Fibroblast of pulmonary artery (primary cell): ENCODE measurements at places on chromosomes 3 and 15.

DNA sequence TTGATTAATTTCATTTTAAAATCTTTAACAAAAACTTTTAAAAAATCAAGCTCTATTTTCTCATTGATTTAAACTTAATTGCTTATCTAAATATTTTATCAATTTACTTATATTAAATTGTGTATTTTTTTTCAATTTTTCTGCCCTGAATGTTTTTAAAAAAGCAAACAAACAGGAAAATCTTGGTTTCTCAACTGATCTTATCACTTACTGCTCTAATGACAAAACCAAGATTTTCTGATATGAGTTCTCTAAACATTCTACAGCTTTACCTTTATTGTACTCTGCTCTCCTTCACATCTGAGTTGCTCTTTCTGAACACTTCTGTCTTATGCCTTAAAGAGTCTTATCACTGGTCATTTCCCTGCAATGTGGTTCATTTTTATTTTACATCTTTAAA, 587.8 kb upstream of the BCHE start:
- no peak for DNase-seq

DNA sequence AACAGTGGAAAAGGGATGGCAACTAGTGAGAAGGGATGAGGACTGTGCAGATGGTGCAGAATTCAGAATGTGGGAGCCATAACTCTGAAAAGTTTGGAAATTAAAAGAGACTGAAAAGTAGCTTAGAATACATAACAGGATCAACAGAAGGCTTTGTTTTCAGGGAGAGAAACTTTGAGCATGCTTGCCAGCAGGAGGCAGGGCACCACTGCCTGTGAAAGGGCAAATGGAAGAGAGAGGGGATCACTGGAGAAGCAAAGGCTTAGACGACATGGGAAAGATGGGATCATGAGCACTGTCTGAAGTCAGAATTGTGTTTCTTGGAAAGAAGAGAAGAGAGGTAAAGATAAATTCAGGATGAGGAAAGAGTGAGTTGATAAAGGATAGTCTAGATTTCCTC, 99.6 kb downstream of the ABI3BP start:
- DNase-seq = peak; percentile 74

GRCh38 chr3:30091686-30092085, 514.7 kb upstream of the TGFBR2 start:
- no peak for DNase-seq

DNA sequence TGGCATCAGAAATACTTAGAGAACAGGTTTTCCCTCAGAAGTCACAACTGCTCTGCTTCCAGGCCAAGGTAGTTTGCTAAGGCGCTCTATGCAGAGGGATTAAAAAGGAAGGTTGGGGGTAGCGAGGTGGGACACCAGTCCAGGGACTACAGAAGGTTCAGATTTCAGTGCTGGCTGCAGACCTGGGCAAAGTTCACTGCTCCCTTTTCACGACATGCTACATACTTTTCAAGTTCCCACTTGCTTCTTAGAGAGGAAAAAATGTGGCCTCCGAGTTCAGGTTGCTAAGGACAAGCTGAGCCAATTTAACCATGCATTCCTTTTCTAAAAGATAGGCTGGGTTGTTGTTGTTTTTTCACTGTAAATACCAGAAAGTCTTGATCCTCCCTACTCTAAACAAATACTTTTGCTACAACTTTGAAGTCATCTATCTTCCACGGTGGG, 158.6 kb upstream of the NR2F2 start:
- peak; percentile 5 for DNase-seq

GRCh38 chr3:140595295-140595694, 82.6 kb upstream of the TRIM42 start:
- DNase-seq = peak; percentile 67

GRCh38 chr15:48833526-48834239, 22.8 kb upstream of the CEP152 start:
- no peak for DNase-seq

- no peak for DNase-seq
Observed at GRCh38 chr15:59224474-59224873, 17.8 kb downstream of the LDHAL6B start.

DNA sequence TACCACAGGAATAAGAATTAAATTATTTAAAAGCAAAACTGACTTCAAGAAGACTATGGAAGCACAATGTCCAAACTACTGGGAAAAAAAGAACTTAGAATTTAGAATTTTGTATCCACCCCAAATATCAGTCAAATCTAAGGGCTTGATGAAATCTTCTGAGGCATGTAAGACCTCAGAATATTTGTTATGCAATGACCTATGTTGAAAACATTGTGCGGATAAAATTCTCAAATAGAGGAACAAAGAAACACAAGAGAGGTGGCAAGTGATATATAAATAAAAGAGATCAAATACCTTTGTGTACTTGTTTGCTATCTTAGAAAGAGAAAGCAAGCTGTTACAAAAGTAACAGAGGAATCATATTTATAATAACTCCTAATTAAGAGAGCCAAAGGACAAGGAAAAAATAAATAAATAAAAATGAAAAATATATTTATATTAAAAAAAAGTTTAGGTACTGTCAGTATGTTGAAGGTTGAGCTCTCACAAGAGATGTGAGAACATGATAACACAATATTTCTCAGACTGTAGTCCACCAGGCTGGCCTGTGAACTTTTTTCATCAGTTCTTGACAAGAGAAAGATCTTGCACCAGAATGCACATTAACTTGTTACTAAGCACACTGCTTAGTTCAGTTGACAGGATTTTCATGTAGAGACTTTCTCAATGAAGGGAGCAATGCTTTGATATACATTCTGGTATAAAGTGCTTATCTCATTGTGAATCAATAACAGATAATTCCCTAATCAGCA, 50.0 kb downstream of the CPA3 start:
- no peak for DNase-seq

GRCh38 chr15:38636597-38636996, 72.0 kb upstream of the RASGRP1 start:
- DNase-seq = no peak

DNA sequence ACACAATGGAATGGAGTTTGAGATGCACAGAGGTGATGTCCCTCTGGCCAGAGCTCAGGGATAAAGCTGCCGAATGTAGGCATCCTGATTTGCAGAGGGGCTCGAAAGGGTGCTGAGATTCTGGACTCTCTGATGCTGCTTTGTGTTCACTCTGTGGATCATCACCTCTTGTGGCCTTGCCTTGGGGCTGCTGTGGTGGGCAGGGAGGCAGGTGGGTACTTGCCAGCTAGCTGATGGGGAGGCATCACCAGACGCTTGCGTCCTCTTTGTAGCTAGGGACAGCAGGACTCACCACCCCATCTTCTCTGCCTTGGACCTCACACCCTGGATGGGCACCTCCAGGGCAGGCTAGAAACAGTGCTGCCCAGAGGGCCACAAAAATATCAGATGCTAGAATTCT, 14.6 kb upstream of the RASGRF1 start:
- no peak for DNase-seq

- DNase-seq = no peak
Observed at GRCh38 chr3:5140230-5140621, 18.1 kb downstream of the ARL8B start.

DNA sequence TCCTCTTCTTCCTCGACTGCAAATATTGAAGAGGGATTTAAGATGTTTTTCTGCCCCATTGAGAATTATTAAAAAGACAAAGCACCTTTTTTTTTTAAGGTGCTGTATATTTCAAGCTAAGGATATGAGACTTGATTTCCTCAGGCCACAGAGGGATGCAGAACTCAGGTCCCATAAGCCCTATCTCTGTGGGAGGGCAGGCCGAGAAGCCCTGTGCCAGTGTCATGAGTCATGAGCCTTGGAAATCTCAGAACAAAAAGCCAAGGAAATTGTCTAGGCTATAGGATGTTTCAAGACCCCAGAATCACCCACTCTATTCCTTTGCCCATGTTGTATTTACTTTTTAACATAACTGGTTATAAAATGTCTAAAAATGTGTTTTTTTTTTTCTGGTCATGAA, 7.3 kb downstream of the ESYT3 start:
- peak; percentile 39 for DNase-seq

- no peak for DNase-seq
Observed at GRCh38 chr3:169579116-169579710, 84.3 kb downstream of the MECOM start.

- no peak for DNase-seq
Observed at GRCh38 chr3:124761935-124762660, 31.8 kb downstream of the UMPS start.

DNA sequence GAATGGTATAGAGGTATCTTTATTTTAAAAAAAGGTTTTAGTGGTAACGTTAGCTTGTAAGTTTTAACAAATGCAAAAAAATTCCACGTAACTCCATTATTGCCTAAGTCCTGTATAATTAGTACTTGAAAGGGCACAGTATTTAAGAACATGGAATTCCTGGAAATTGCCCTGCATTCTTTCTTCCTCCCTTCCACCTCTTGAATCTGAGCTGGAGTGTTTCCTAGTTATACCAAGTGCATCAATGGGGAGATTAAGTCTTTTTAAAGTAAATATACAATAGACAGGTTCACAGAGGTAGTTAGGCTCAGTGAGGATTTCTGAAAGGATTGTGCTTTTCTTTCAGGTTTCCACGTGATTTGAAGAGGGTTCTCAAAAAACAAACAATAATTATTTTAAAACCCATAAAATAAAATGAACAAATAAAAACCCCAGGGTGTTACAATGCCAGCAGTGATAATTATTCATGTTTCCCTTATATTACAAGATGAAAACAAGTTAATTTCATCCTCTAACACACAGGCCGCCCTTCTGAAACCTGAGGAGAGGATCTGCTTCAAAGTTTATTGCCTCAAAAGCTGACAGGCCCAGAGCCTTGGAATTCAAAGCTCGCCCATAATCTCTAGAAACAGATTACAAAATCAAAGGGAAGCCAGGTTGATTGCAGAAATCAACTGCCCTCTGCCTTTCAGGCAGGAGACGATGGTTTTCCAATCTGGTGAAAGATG, 128.8 kb upstream of the LMOD3 start:
- no peak for DNase-seq

- no peak for DNase-seq
Observed at GRCh38 chr3:71724584-71725270, 475 bp downstream of the EIF4E3 start.

DNA sequence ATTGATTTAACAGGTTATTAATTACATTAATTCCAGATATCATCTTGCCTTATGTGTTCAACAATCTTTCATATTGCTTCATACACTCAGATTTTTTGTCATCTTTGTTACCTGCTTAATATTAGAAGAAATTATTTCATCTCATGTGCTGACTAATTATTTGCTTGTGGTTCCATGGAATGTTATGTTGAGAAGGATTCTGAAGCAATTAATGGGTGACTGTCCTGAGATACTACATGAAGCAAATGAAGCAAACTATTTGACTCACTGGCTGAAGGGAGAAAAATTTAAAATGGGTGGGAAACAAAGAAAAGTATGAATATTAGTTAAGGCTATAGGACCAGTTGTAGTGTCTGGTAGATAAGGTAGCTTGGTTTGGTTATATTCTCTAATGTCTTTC, 443.8 kb upstream of the EPHA6 start:
- no peak for DNase-seq

DNA sequence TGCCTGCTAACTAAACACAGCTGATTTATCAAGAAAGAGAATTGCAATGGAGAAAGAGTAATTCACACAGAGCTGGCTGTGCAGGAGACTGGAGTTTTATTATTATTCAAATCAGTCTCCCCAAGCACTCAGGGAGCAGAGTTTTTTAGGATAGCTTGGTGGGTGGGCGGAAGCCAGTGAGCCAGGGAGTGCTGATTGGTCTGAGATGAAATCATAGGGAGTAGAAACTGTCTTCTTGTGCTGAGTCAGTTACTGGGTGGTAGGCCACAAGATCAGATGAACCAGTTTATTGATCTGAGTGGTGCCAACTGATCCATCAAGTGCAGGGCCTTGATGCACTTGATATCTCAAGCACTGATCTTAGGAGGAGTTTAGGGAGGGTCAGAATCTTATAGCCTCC, 891.9 kb upstream of the CADM2 start:
- DNase-seq = no peak

DNA sequence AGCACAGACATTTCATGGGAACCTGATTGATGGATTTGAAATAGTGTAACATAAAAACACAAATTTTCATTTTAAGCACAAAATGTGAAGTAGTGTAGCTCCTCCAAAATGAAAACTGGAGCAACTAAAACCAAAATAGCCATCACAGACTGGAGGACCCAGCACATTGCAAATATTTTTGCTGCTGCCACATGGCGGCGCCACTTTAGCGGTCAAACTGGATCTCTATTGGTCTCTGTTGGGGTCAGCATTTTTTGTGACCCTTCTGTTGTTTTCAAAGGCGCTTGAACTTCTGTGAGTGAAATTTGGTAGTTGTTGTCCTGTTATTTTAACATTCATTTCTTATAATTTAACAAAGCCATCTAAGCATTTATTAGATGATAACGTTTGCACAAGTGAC, 259.9 kb downstream of the IL20RB start:
- no peak for DNase-seq

DNA sequence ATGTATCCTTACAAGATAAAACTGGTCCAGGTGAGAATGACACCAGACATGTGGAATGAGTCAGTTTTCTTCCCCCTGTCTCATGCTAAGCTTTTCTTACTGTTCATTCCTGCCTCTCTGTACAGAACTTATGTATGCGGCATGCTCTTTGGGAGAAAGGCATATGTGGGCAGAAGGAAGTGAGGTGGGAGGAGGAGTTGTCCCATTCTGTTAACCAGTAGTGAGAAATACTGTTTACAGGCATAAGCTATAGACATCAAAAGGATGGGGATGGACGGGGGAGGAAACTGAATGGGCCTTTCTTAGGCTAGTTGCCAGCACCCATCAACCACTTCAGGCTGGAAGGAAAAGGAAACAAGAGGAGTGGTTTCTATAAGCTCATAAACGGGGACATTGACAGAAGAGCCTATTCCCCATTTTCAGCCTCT, 143.6 kb upstream of the BHLHE40 start:
- DNase-seq = peak; percentile 52

DNA sequence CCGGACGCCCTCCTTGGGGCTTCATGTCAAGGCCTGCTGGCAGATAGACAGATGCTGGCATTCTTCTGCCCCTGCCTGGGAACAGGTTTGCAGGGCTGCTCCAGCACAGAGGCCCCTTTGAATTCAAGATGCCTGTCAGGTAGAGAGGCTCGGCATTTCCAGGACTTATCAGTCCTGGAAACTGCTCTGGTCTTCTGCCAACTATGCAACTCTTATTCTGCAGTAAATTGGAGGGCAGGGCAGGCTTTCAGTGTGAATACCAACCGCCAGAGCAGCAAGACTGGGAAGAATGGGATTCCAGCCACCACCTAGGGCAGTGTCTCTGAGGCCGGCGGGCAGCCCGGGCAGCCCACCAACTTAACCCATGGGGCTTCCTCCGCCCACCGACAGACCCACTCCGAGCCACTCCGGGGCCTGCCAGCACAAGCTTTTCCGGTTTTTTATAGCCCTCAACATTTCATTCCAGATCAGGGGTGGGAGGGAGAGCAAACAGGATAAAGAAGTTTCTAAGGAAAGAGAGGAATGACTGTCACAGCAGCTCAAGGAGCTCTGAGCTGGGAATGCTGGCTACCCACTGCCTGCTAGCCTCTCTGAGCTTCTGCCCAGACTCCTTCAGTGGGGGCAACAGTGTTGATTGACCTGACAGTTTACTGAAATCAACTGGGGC, 140.9 kb downstream of the NTRK3 start:
- no peak for DNase-seq

GRCh38 chr3:12560505-12561190, 3.8 kb downstream of the MKRN2 start:
- no peak for DNase-seq

- DNase-seq = no peak
Observed at GRCh38 chr3:129672412-129672811, 65.9 kb upstream of the PLXND1 start.
